ENCODE measurements at places on chromosomes 12 and 14.

DNA sequence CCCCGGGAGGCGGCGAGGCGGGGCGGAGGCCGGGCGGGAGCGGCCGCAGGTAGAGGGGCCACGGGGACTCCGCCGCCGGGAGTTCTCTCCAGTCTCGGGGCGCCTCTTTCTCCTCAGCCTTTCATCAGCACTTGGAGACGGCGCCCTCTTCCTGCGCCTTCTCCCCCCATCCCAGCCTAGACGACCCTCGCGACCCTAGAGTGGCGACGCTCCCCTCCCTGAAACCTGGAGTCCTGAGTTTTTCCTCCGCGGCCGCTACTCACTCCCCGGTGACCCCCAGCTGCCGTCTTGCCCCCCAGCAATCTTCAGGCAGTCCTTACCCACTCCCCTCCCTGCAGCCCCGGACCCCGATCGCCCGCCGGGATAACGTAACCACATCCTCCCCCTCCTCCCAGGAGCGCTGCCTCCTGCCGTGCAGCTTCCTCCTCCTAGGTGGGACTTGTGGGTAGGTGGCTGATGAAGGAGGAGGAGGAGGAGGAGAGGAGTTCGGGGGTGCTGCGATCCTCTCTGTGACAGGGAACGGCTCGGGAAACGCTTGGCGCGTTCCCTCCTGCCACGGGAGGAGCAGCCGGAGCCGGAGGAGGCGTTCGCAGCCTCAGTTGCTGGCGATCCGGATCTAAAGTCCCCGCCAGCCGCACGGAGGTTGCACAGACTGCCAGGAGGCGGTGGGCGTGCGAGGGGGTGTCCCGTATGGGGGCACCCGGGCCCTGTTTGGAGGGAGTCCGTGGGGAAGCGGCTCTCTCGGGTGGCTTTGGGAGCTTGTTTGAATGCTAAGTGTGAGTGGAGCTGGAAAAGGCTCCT is 891 bp downstream of the PLEKHA5 start:
- peak; percentile 54 for DNase-seq

DNA sequence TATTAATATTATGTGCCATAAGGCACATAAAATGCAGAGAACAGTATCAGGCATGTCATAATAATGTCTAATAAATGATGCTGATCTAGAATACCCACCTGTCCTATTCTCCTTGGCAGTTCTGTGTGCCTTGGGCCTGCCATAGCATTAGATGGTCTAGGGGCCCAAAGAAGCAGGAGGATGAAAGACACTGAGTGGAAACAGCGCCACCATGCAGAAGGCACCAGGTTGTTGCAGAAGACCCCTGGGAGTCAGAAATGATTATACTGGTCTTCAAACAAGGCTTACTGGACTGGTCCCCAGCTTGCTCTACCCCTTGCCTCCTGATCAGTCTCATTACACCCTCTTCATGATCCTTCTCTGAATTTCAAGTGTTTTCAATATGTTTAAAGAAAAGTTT is 353.3 kb downstream of the GRIN2B start:
- DNase-seq = no peak

DNA sequence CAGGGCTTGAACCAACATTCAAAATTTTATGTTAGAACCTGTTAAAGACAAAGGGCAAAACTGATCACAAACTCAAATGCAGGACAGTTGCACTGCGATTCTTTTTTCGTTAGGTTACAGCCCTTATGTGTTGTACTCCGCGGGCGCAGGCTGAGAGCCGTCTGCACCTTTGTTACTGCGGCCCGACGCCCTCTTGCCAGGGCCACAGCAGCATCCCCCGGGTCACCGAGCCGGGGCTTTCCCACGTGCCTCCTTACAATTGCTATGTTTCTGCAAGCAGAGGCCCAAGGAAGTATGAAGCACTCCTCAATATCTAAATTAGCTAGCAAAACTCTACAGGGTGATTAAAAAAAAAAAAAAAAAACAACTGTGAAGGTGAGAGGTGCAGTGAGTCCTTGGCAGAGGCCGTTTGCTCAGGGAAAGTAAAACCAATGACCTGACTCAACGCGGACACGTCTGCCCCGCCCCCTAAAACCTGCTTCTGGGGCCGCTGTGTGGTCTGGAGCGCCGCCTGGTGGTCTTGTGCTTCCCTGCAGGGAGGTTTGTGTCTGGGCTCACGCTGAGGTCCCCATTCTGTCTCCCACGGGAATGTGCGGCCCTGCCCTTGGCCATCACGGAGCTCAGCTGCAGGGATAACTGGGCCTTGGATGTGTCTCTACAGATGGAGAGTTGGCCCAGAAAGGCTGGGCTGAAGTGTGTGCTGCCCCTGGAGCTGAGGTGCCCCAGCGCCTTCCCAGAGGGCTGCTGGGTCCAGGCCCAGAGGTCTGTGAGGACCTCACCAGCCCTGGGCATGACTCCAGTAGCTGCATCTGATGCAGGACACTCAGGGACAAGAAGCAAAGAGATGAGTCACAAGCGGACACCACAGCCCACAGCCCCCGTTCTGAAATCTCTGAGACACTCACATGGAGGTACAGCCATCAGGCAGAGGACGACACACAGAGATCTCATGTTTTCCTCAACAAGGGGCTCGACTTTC is 418.5 kb downstream of the TMEM121 start:
- no peak for DNase-seq

- no peak for DNase-seq
Observed at GRCh38 chr14:98955036-98955740, 316.8 kb downstream of the BCL11B start.

GRCh38 chr12:85280984-85281630 is 1.1 kb downstream of the ALX1 start:
- no peak for DNase-seq

DNA sequence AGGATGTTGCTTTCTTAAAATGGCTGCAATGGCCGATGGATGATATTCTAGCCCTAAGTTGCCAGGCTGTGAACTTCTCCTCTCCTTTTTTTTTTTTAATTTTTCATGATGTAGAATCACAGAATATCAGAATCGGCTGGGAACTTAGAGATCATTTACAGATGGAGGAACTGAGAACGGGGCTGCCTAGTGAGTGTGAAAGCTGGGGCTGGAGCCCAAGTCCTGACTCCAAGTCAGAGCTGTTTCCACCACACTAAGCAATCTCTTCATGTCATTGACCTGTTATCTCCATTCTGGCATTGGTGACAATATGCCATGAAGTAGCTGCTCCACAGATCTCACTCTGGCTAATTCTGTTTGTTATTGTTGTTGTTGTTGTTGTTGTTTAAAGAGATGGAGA is 121.7 kb downstream of the SLC38A1 start:
- DNase-seq = no peak

- DNase-seq = peak; percentile 90
Observed at GRCh38 chr12:48988030-48988649, 10.0 kb downstream of the WNT1 start.

- peak; percentile 64 for DNase-seq
Observed at GRCh38 chr14:54329082-54329695, 67.6 kb upstream of the CDKN3 start.

- peak; percentile 33 for DNase-seq
Observed at GRCh38 chr12:24133384-24133783, 183.9 kb upstream of the SOX5 start.

GRCh38 chr12:105995961-105996431 is 142.8 kb downstream of the NUAK1 start:
- DNase-seq = no peak

DNA sequence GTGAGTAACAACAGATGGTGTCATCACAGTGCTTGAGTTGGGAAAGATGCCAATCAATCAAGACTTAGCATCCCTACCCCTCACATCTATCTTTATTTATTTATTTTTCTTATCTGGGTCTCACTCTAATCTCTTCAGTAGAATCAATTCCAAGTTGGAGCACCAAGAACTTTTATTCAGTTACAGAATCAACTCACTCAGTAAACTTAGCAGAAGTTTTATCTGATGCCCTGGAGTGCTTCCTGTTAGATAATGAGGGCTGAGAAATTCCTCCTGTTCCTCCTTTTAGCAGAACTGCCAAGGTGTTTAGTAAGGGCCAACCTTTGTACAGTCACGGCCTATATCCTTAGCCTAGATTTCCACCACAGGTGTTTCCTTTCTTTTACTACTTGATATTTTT is 11.3 kb upstream of the SLC5A8 start:
- DNase-seq = no peak

GRCh38 chr12:10142976-10143589 is 13.1 kb upstream of the CLEC7A start:
- DNase-seq = no peak

- DNase-seq = no peak
Observed at GRCh38 chr12:100899301-100899700, 104.7 kb downstream of the ANO4 start.

DNA sequence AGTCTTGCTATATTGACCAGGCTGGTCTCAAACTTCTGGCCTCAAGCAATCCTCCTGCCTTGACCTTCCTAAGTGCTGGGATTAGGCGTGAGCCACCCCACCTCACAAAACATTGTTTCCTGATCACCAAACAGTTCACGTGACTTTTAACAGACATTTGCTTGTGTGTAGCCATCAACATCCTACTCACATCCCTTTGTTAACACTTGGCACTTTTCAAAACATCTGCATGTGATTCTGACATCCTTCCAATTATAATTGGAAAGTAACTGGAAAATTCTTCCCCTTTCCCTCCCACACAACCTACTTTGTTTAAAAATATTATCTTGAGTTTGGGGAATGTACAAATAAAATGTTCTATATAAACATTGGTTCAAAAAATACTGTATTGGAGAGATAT is 317.9 kb downstream of the PCNX1 start:
- DNase-seq = no peak

DNA sequence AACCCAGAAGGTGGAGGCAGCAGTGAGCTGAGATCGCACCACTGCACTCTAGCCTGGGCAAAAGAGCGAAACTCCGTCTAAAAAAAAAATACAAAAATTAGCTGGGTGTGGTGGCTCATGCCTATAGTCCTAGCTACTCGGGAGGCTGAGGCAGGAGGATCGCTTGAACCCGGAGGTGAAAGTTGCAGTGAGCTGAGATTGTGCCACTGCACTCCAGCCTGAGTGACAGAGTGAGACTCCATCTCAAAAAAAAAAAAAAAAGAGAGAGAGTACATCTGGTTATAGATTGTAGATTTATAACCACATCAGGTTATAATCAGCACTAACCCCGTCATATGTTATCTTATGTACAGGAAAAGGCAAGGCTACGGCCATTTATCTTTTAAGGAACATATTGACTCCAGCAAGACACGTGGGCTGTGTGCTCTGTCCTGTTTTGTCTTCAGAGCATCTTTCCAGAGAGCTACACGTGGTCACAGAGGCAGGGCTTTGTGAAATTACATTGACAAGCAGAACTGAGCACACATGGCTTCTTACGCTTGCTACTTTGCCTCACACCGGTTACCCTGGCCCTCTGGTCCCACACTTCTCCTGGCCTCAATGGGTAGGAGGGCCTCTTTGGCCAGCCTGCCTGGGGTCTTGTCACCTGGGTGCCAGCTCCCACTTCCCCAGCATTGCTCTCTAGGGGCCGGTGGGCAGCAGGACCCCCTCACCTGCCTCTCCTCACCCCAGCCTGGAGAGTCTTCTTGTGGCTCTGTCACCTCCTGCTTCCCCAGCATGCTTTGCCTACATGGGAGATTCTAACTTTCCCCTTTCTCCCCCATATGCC is 6.8 kb upstream of the DYNC1H1 start:
- no peak for DNase-seq

DNA sequence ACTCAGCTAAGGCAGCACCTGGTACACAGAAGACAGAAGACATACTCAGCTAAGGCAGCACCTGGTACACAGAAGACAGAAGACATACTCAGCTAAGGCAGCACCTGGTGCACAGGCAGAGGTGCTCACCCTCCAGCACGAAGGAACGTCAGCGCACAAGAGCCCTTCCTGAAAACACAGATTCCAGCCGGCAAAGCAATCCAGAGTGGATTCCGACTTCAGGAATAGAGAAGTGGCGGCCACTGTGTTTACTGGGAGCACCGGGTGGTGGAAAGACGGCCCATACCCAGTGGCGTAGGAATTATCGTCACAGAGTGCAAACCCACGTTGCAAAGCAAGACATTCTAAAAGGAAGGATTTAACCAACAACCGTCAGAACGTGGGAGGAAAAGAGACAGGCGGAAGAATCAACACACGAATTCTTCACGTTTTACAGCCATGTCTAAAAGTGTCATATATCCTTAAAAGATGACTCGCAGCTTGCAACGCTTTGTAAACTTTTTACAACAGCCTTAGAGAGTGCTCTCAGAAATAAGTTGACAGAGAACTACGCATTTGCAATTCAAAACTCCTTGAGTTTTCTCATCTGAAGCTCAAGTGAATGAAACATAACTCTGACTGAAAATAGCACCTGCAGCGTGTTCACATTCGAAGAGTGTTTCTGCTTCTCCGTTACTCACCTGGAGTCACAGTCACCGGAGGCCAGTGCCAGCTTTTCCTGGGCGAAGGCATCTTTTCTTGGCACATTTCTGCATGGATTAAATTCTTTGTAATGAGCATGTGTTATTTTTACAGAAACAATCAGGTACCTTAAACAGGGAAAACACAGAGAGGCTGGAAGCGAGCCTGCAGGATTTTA is 55.8 kb upstream of the GALNT9 start:
- DNase-seq = no peak

- DNase-seq = no peak
Observed at GRCh38 chr12:48247181-48247966, 44.3 kb upstream of the OR10AD1 start.

GRCh38 chr12:28611115-28611435 is 420.8 kb downstream of the CCDC91 start:
- DNase-seq = no peak

DNA sequence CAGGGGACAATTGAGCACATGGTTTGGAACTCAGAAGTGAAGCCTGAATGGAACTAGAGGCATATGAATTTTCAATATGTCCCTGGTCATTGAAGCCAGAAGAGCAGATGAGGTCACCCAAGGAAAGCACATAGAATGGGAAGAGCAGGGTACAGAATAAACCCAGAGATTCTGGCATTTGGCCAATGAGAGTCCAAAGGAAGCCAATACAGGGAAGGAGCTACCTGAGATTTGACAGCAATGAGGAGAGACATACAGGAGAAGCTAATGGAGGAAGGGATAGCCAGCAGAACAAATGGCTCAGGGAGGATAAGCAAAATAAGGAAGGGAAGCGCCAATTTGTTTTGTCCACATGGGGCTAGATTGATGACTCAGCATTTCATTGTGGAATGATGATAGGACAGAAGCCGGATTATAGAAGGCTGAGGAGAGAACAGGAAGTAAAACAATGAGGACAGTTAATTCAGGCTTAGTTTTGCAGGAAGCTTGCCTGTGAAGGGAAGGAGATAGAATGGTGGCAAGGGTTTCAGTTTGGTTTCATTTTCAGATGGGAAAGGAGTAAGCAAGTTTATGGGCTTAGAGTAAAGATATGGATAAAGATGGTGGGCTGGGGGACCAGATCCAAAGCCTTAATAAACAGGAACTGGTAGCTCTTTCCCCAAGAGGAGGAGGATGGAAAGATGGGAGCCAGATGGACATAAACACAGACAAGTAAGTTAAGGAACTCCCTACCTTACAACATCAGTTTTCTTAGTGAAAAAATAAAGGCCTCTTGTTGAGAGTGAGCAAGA is 3.2 kb upstream of the SPTSSA start:
- DNase-seq = no peak

GRCh38 chr12:66617991-66618390 is 60.9 kb downstream of the GRIP1 start:
- DNase-seq = no peak

DNA sequence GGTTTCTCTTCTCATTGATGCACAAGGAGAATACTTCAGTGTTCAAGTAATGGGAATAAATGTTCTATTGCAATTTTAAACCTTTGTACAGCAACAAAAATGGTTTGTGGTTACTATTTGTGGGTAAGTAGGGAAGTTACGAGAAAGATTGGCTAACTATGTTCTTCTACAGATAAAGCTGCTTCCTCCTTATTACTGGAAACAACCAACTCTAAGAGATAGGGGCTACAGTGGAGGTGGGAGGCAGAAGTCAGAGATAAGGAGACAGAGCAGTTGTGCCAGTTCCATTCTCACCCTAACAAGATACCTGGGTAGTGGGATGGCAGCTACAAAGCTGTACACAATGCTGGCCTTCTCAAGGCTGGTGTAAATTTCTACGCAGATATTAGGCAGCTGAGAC is 16.2 kb downstream of the NOXRED1 start:
- no peak for DNase-seq
